Activated T-helper 2 cell treated with anti-CD3 and anti-CD28 coated beads, Interferon-gamma antibody, Interleukin-2, Interleukin-4, amounts not matched to agents 10 μg/mL and 5 μg/mL and 100 μg/mL, durations not matched to agents 14 hours and 24 hours and 36 hours (primary cell): ENCODE measurements at places on chromosomes 7 and 10.

DNA sequence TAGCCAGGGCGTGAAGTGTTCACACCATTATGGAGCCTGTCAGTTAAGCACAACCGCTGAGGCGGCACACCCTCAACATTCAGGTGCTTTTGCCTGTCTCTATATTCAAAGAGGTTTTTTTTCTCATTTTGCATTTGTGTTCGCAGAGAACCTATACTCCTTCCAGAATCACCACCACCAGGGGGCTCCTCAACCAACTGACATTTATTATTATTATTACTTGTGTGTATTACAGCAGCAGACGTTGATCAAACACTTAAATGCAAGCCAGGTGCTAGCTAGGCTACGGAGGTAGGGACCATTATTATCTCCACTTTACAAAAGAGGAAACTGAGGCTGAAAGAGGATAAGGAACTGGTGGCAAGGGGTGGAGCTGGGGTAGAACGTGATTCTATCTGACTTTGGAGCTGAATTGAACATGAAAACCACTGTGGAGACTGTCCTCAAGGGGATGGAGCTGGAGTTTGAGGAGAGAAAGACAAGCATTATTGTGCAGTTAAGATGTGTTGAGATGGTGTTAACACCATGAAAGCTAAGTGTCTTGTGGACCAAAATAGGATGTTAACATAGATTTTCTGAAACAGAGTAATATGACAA is 133.8 kb upstream of the PLXNA4 start:
- no peak for DNase-seq
- peaks cover 2% of the 10 kb centered on the region for H3K27me3 ChIP-seq
- H3K4me1 ChIP-seq, result no peaks in the 10 kb centered on the region
- H3K36me3 ChIP-seq, result no peaks in the 10 kb centered on the region

DNA sequence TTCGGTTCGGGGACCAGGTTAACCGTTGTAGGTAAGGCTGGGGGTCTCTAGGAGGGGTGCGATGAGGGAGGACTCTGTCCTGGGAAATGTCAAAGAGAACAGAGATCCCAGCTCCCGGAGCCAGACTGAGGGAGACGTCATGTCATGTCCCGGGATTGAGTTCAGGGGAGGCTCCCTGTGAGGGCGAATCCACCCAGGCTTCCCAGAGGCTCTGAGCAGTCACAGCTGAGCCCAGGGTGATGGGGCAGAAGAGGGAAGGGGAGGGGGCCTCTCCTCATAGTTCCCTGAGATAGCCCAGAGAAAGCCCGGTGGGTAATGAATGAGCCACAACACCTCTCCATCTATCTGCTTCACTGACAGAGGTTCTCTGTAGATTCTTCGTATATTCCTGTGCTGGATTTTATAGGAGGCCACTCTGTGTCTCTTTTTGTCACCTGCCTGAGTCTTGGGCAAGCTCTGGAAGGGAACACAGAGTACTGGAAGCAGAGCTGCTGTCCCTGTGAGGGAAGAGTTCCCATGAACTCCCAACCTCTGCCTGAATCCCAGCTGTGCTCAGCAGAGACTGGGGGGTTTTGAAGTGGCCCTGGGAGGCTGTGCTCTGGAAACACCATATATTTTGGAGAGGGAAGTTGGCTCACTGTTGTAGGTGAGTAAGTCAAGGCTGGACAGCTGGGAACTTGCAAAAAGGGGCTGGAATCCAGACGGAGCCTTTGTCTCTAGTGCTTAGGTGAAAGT is 16.4 kb downstream of the PRSS2 start:
- H3K27me3 ChIP-seq, result no peaks in the 10 kb centered on the region
- H3K36me3 ChIP-seq, result peaks cover 53% of the 10 kb centered on the region
- no peak for DNase-seq
- H3K27ac ChIP-seq, result peak overlapping the region; percentile 90
- H3K4me1 ChIP-seq, result peaks cover 19% of the 10 kb centered on the region

DNA sequence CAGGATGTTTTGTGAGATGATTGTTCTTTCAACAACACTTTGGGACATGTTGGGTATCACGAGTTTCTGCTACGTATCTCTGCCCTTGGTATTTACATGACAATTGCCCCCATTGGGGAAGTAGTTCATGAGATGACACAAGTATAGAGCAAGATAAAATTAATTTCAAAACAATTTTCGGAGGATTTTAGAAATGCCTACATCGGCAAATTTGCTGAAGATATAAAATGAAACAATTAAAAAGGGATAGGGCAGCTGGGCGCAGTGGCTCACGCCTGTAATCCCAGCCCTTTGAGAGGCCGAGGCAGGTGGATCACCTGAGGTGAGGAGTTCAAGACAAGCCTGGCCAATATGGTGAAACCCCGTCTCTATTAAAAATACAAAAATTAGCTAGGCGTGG is 371.7 kb downstream of the INHBA start:
- H3K36me3 ChIP-seq, result no peaks in the 10 kb centered on the region
- no peaks in the 10 kb centered on the region for H3K27me3 ChIP-seq
- DNase-seq, result no peak

- peak overlapping the region; percentile 68 for H3K4me3 ChIP-seq
- peak overlapping the region; percentile 82 for H3K27ac ChIP-seq
- H3K27me3 ChIP-seq, result no peaks in the 10 kb centered on the region
- peaks cover 35% of the 10 kb centered on the region for H3K4me1 ChIP-seq
- peak; percentile 32 for DNase-seq
Observed at GRCh38 chr7:144812379-144813283, 23.2 kb downstream of the TPK1 start.

- no peak overlapping the region for H3K4me3 ChIP-seq
- H3K27me3 ChIP-seq, result peaks cover 6% of the 10 kb centered on the region
- no peak for DNase-seq
- H3K36me3 ChIP-seq, result peaks cover 7% of the 10 kb centered on the region
- H3K4me1 ChIP-seq, result peaks cover 6% of the 10 kb centered on the region
Observed at GRCh38 chr10:101848408-101848807, 4.8 kb upstream of the KCNIP2 start.

DNA sequence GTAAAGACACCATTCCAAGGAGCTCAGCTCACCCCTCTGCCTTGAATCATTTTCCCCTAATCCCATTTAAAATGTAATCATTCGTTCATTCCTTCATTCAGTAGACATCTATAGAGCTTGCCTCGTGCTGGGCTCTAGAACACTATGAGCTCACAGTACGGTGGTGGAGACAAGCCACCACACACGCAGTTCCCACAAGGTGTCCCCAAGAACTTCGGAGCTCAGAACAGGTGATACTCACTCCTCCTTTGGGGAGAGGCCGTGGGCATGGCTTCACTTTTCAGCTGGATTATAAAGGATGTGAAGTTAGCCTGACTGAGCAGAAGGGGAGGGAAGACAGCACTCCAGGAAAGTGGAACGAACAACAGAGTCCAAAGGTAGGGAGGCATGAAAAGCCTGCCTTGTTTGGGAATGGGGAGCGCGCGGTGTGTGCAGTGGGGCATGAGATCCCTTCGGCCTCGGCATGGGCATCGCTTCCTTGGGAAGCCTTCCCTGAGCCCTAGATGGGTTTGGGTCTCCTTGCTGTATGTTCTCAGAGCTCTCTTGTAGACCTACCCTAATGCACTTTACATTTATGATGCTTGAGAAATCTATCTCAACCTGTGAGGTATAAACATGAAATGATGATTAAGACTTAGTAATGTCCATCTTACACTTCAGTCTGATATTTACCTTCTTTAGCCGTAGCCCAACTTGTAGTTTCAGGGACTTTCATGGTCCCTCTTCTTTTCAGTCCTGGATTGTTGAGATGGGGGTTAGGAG is 809 bp upstream of the OGA start:
- H3K27me3 ChIP-seq, result no peaks in the 10 kb centered on the region
- DNase-seq, result no peak
- H3K4me1 ChIP-seq, result peaks cover 33% of the 10 kb centered on the region
- peaks cover 29% of the 10 kb centered on the region for H3K36me3 ChIP-seq
- peak overlapping the region; percentile 90 for H3K4me3 ChIP-seq

GRCh38 chr7:2326951-2327350 is 12.7 kb upstream of the SNX8 start:
- no peak overlapping the region for H3K4me3 ChIP-seq
- no peak overlapping the region for H3K27ac ChIP-seq
- no peaks in the 10 kb centered on the region for H3K4me1 ChIP-seq
